ENCODE measurements at places on chromosomes 12 and 14. TPM values are rescaled to one million over a fixed set of nuclear protein-coding genes. Genes with fewer than 3 reads are reported as not detected.

The GNB3 gene
- 13.8 TPM for polyA plus RNA-seq

- no peaks in the 10 kb centered on the region for H3K36me3 ChIP-seq
- H3K4me3 ChIP-seq, result peak overlapping the region; percentile 96
- H3K27ac ChIP-seq, result peak overlapping the region; percentile 79
- H3K4me1 ChIP-seq, result peaks cover 16% of the 10 kb centered on the region
- DNase-seq, result no peak
Observed at GRCh38 chr14:71321574-71322315, 414.5 kb downstream of the PCNX1 start.

GRCh38 chr12:53073881-53074280, 5.3 kb downstream of the SPRYD3 start:
- DNase-seq, result no peak
- H3K27me3 ChIP-seq, result no peaks in the 10 kb centered on the region
- H3K4me3 ChIP-seq, result no peak overlapping the region
- peaks cover 15% of the 10 kb centered on the region for H3K36me3 ChIP-seq

The WDR20 gene
- polyA plus RNA-seq, result 17.2 TPM

The TAS2R14 gene
- 1.4 TPM for polyA plus RNA-seq

DNA sequence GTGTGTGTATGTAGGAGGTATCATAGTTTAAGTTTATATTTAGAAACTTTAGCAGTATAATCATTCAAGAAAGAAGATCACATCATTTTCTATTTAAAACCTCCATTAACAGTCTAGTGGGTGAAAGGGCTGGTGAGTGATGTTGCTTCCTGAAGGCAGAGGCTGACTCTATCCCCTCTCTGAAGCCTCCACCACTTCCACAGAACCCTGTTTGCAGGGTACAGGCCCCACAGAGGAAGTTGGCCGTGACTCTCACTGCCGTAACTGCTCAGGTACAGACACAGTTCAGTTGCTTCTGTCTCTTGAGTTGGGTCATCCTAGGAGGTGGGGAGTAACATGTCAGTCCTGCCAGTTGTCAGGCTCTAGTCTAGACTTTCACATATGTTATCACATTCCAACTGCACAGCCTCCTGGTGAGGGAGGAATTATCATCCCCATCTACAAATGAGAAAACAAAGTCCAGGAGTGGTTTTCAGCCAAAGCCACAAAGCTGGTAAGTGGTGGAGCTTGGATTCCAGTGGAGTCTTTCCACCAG, 31.5 kb downstream of the CFL2 start:
- no peaks in the 10 kb centered on the region for H3K27me3 ChIP-seq
- H3K36me3 ChIP-seq, result no peaks in the 10 kb centered on the region
- H3K4me3 ChIP-seq, result no peak overlapping the region
- H3K27ac ChIP-seq, result no peak overlapping the region
- peaks cover 3% of the 10 kb centered on the region for H3K4me1 ChIP-seq
- no peak for DNase-seq

The SYT1 gene
- polyA plus RNA-seq, result 17.0 TPM

DNA sequence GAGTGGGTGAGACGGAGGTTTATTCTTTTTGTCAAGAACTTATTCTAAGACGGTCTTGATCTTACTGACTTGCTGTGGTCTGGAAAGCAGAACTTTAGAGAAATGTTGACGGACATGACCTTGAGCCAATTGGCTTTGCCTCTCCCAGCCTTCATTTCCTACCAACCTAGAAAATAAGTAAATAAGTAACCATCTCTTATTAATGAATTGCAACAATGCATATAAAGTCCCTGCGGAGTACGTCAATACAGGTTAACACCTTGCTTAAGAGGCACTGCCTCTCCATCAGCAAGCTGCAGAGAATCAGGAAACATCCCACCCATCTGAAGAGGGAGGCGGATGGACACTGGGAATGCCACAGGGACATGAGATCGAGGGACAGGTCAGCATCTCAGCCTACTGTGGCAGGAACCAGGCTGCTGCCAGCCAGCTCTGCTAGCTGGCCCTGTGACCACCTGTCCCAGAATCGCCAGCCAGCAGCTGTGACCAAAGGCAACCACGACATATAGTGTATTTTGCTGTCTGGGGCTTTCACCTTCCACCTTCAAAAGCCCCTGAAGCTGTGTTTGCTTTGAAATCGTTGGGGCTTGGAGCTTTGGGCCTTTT, 208.3 kb downstream of the BCL11B start:
- H3K4me3 ChIP-seq, result no peak overlapping the region
- no peaks in the 10 kb centered on the region for H3K36me3 ChIP-seq
- H3K27ac ChIP-seq, result no peak overlapping the region
- peaks cover 43% of the 10 kb centered on the region for H3K27me3 ChIP-seq
- DNase-seq, result no peak

DNA sequence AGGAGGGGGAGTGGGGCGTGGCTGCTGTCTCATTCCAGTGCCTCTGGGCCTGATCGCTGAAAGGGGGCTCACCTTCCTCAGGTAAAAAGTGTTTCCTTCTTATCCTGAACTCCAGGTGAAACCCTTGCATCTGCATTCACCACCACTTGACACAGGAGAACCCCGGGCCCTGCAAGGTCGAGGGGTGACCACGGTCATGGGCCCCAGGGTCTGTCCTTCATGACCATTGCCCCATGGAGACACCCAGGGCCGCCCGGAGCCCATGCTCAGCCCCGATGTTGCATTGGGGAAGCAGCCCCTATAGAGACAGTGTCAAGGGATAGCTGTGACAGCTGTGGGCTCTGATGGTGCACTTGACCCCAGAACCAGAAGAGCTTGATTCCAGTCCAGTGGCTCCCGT, 34.4 kb upstream of the DYNC1H1 start:
- peaks cover 16% of the 10 kb centered on the region for H3K36me3 ChIP-seq
- no peak overlapping the region for H3K4me3 ChIP-seq
- no peak for DNase-seq

- H3K27ac ChIP-seq, result no peak within 1 kb of the TSS
- peak; percentile 93 for DNase-seq
- peaks cover 11% of the 10 kb centered on the region for H3K27me3 ChIP-seq
- H3K36me3 ChIP-seq, result no peaks in the 10 kb centered on the region
Observed at GRCh38 chr12:47904713-47905709, at the start of gene VDR. Gene VDR, minus strand, starts transcription at chr12:47904994. Its CDS starts 25,881 bp downstream, at chr12:47879113.

DNA sequence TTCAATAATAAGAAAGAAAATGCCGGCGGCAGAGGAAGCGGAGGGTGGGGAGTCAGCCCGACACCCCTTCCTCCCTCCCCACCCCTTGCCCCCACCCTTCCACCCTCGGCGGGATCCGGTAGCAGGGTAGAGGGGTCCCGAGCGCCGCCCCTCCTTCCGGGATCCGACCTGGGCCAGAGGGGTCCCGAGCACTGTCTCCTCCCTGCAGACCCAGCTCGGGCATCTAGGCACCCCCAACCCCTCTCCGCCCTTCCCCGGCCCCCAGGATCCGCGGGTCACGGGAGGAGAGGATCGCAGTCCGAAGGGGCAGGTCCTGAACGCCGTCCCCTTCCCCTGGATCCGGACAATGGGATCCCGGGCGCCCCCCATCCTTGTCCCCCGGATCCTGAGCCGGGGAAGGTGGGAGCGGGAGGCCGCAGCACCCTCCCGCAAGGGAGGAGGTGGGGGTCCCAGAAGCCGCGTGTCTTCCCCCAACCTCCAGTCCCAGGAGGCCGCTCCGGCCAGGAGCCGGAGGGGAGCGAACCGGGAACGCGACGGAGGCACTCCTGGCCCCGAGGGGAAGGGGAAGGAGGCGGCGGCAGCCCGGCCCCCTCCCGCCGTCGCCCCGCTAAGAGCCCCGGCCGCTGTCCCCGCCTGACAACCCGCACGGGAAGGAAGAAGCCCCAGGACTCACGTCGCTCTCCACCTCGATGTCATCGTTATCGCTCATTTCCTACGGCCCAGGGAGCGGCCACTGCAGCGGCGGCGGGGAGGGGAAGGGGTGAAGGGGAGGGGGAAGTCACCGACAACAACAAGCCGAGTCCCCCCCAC, 481 bp downstream of the MAX start:
- peaks cover 34% of the 10 kb centered on the region for H3K36me3 ChIP-seq
- peak overlapping the region; percentile 92 for H3K4me3 ChIP-seq
- peak; percentile 57 for DNase-seq
- no peaks in the 10 kb centered on the region for H3K27me3 ChIP-seq

GRCh38 chr14:99571303-99571986, 32.6 kb downstream of the CCDC85C start:
- H3K4me1 ChIP-seq, result peaks cover 48% of the 10 kb centered on the region
- no peak for DNase-seq
- H3K36me3 ChIP-seq, result no peaks in the 10 kb centered on the region
- H3K4me3 ChIP-seq, result no peak overlapping the region

The CCDC177 gene
- polyA plus RNA-seq, result not detected

The VSIG10 gene
- 21.2 TPM for polyA plus RNA-seq

The KRT6B gene
- polyA plus RNA-seq, result not detected

Data from SK-N-SH (cell line).